ENCODE measurements at places on chromosomes 7 and 10.

- no peak for DNase-seq
Observed at GRCh38 chr10:108462005-108462404, 1297.5 kb upstream of the SORCS1 start.

DNA sequence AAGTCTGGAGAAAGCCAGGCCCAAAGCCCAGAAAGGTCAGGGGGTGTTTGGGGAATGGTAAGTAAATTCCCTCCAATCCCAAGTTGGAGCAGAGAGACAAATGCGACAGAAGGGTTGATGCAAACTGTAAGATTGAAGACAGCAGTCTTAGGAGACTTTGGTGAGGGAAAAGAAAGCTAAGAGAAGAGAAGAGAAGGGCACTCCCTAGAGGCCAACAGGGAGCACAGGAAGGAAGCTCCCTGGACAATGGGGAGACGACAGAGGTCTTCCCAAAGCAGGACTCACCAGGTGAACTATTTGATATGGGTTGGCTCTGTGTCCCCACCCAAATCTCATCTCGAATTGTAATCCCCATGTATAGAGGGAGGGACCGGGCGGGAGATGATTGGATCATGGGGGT, 151.5 kb downstream of the KIF20B start:
- DNase-seq: no peak

- no peak for DNase-seq
Observed at GRCh38 chr7:24108906-24109376, 175.0 kb upstream of the NPY start.

- no peak for DNase-seq
Observed at GRCh38 chr10:5561704-5562645, 37.2 kb downstream of the CALML3 start.

- no peak for DNase-seq
Observed at GRCh38 chr7:133079296-133079695, 2.6 kb downstream of the CHCHD3 start.

DNA sequence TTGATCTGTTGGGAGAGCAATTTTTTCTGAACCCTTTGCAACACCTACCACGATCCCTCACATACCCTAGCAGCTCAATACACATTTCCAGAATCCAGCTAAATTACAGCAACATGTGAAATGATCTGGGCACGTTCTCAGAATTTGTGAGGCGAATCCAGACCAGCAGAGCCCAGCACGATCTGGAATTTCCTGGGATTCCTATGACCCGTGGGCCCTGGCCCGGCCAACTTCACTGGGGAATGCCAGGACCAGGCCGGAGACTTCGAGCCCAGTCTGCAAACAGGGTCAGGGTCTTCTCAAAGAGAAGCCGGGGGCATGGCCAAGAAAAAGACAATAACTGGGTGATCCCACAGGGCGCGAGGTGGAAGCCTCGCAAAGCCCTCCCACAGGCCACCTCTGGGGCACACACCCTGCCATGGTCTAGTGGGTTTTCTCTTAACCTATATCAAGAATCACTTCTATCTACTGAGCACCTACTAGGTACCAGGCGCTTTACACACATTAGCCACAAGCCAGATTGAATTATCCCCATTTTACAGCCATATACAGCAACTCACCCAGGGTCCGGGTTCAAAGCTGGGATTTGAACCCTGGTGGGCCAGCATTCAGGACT, 33.8 kb downstream of the FAM53B start:
- DNase-seq: no peak

DNA sequence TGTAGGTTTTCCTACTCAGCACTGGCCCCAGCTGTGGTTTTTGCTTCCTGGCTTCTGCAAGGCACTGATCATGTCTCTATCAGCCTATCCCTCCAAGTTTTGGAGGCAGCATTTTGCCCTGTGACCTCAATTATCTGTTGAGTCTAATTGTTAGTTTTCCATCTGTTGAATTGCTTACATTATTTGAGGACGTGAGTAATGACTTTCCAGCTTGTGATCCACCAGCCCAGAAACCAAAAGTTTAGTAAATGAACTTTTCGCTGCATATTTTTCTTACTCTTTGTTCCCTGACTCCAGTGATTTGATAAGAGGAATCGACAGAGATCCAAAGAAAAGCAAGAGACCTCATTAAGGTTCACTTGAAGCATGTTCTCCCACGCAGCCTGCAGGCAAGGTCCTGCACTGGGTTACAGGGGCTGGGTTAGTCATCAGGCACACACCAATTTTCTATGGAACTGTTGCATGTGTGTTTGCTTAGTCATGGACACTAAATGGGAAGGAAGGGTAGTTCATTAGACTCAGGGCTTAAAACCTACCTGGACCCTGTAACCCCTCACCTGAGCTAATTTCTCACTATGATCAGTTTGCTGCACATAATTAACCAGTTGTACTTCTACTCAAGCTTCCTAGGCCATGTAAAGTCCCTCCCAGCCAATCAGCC, 57.2 kb downstream of the AKR1E2 start:
- no peak for DNase-seq

GRCh38 chr10:47042199-47042473, 130.9 kb downstream of the PTPN20 start:
- no peak for DNase-seq

DNA sequence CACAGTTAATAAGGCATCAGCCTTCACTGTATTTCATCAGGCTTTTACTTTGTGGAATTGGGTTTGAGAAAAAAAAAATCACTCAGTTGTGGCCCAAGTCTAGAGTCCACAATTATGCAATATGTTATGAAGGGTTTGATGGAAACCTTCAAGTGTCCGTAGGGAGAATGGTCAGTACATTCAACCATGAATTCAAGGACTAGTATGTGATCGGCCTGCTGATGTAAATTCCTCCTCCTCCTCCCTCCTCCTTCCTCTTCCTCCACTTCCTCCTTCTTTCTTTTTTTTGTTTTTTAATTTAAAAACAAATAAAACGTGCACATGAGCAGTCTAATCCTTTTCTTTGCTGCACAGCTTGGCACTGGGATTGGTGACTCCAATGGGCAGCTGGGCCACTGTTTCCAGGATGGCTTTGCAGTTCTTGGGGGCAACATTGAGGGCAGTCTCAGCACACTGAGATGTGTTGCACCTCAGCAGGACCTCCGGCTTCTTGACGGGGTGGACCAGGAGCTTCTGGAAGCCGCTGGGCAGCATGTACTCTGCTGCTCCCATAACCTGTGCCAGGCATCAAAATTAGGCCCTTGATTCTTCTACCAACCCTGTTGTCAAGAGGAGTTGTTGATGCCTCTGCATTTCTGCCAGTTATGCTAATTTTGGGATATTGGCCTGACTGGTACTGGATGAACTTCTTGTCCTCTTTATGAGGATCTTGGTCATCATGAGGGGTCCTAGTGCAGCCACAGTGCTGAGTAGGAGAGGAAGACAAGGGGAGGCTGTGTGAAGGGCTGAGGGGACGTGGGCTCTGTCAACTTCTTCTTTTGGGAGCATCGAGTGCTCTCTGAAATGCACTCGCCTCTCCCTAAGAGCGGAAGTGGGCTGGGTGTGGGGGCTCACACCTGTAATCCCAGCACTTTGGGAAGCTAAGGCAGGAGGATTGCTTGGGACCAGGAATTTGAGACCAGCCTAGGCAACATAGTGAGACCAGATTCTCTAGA, 9.3 kb upstream of the IL2RA start:
- DNase-seq: no peak

DNA sequence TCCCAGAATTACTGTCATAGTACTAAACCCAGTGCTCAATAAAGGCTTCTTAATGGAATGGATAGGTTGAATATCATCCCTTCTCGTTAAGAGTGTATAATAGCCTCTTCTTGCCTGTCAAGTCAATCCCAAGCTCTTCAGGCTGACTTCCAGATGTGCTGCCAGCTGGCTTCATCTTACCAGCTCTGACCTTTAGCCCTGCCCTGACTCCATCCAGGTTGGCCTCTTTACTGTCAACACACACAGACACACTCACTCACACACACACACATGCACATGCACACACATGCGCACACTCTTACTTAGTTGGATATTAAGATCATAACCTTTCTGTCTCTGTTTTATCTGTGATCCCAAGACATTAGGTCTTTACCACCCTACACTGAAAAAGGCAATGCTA, 49.1 kb downstream of the ASB4 start:
- no peak for DNase-seq

DNA sequence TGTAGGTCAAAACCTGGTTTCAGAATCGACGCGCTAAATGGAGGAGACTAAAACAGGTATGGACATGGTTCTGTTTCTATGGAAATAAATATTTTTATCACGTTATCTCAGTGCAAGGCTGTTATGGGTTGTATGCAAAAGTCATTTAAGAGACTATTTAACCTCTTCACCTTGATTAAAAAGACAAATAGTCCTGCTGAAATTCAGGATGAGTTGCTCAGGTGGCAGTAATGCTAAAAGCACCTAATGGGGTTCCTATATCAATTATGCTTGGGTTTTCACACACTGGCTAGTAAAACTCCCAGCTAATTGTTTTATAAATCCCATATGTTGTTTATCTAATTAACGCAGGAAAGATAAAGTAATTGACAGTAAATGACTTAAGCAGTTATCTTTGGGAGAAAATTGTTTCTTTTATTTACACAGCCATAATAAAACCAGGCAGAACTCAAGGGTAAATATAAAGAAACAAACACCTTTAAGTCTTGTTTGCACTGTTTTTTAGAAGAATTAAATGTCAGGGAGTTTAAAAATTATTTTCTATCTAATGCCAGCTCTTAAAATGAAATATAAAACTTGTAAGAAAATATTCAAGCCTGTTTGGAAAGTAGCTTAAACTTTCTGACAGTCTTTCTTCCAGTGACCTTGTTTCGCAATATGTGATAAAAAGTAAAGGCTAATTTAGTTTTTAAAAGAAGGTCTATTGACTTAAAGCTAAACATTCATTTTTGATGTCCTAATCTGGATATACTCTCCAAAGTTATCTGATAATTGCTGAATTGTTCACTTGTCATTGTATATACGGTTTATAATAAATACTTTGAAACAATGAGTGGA, 3.2 kb downstream of the HHEX start:
- DNase-seq: no peak

GRCh38 chr10:111142092-111142768, 65.4 kb downstream of the ADRA2A start:
- DNase-seq: no peak

DNA sequence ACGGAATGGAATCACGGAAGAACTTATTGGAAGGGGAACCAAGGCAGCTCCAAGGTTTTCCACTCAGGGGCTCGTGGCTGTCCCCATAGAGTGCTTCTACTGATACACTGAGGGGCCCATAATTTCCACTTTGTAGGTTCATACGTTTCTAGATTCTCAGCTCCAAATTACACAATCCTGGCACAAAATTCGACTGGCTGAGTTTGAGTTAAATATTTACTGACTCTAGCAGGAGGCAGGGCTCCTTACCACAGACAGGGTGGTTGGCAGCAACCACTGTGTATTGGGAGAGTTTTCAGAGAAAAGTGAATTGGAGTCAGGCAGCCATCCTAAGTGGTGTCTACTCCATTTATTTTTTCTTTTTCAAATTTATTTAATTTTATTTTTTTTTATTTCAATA, 55.4 kb upstream of the SEC61G start:
- no peak for DNase-seq

DNA sequence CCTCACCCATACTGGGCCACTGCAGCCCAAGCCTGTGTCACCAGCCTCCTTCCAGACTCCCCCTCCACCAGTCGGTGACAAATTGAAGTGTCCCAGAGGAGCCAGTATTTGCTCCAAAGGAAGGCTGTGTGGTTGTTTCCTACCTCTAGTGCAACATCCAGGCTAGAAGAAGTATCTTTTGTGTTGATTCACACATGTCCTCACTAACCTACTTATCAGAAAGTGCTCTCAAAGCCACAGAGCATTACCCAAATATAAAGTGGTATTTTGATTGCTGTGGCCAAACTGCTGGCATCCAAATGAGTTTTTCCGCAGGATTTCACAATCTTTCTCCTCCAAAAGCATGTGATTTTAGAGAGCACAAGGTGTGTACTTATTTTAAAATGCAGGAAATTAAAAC, 134.8 kb downstream of the CUL2 start:
- DNase-seq: no peak

- no peak for DNase-seq
Observed at GRCh38 chr7:25989140-25989705, 162.8 kb upstream of the NFE2L3 start.

DNA sequence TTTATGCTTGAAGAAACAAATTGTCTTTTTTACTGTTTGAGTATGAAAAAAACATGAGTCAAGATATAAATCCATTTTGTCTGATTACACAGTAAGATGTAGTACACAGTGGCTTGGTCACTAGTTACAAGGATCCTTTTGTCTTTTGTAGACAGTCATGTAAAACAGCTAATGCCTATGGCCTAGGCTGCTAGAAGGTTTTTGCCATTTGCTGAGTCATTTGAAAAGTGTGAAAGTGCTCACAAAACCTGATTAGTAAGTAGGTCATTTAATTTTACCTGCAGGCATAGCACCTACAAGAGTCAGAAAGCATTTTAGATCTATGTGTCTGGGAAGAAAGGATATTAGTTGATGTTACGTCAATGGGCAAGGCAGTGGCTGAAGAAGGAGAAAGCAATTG, 819.4 kb downstream of the MAGI2 start:
- DNase-seq: no peak

- no peak for DNase-seq
Observed at GRCh38 chr7:94223375-94224084, 171.2 kb upstream of the COL1A2 start.
